Astrocyte (in vitro differentiated cells and primary cell): ENCODE measurements at places on chromosomes 5 and 9. TPM values are rescaled to one million over a fixed set of nuclear protein-coding genes. Genes with fewer than 3 reads are reported as not detected.

IL9 gene
- not detected in 2 replicates for total RNA-seq

- peaks cover 5% of the 10 kb centered on the region for H3K27me3 ChIP-seq
- H3K27ac ChIP-seq = no peak overlapping the region
- H3K4me3 ChIP-seq = no peak overlapping the region
- H3K4me1 ChIP-seq = no peaks in the 10 kb centered on the region
Observed at GRCh38 chr9:109206670-109207069, 39.6 kb upstream of the FRRS1L start.

PCDHGA2 gene
- 0.14 and 0.17 TPM in 2 replicates for total RNA-seq

GRCh38 chr9:130288393-130288792 is 22.8 kb downstream of the HMCN2 start:
- H3K27ac ChIP-seq = no peak overlapping the region
- H3K4me1 ChIP-seq = no peaks in the 10 kb centered on the region
- no peak overlapping the region for H3K4me3 ChIP-seq
- H3K36me3 ChIP-seq = no peaks in the 10 kb centered on the region

PCDHAC1 gene
- total RNA-seq = 5.7 and 5.9 TPM in 2 replicates

RLN2 gene
- 0.52 and 0.55 TPM in 2 replicates for total RNA-seq
